Activated CD4-positive, alpha-beta T cell treated with anti-CD3 and anti-CD28 coated beads, Interleukin-2, amount 10 ng/mL, durations not matched to agents 24 days and 14 days (primary cell): ENCODE measurements at places on chromosomes 2 and 18.
A peak's percentile ranks its signal among the peaks of the same experiment; 100 is the strongest.

GRCh38 chr18:62249478-62250097, 62.5 kb downstream of the RELCH start:
- DNase-seq = peak; percentile 89

GRCh38 chr2:98819231-98819766, 88.4 kb upstream of the MGAT4A start:
- DNase-seq = peak; percentile 46

DNA sequence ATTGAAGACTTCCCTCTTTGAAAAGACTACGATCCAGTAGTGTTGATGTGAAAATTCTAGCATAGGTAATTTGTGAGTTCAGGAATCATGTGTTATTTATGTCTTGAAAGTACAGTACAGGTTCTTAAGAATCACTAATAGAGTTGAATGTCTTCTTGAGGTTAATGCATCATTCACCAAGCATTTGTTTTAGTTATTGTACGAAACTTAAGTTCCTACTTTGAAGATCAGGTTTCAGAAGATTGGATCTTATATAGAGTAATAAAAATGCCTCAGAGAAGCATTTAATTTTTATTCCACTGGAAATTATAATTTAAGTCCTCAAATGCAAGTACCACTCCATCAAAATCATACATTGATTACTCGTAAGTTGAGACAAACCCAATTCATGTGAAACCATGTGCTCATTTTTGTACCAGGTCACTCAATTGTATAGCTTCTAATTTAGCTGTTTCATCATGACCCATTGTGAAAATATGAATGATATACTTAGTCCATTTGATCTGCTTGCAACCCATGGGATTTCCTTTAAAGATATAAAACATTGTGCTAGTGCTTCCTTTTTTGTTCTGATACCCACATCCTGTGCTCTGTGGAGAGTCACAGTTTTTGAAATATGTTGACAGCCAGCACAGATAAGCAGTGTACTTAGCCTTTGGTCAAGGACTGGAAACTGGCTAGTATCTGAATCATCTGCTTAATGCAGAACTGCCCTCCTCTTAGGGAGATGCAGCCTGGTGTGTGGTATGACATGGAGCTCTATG, 22.5 kb upstream of the RAB27B start:
- DNase-seq = peak; percentile 73

- DNase-seq = no peak
These were observed 34.8 kb upstream of the IMP4 start for GRCh38 chr2:130307850-130308249.

DNA sequence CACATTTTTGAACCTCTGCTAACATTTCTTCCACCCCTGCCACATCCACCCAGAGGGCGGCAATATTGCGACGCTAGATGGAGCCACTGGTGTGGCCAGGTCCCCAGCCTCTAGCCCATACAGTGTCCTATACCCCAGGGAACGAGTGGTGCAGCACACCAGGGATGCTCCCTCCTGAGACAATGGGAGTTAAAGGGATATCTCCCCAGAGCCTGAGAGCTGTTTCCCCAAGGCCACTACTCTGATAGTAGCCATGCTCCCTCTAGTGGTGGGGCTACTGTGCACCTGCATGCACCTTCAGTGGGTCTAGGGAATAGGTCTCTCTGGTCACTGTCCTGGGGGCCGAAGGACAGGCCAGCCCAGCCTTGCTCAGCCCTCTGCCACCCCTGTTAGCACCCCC, 336.4 kb upstream of the FSHR start:
- peak; percentile 58 for DNase-seq

DNA sequence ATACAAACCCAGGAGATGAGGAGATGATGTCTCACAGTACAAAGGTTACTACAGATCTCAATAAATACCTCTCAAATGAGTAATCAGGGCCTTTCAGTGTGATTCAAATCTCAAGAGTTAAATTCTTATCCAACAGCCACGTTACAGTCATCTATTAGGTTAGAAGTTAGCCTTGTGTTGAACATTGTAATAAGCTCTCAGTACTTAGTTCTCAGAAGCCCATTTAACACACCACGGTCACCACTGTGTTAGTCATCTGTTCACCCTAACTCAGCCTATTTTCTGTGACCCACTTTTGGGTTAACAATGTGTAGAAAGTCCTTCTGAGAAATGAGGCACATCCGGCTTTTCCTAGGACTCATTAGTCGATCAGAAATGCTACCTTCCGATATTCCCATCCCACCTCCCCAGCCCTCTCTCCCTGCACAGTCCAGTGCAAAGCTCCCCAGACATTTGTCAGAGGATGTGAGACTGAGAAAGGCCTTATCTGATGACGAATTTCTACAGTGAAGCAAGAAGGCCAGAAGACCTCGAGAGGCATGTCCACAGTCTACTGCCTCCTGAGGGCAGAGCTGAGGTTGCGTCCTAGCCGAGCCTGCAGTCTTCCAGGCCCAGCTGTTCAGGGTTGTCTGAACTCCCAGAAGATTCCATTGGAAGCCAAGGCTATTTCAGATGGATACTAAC, 92.6 kb downstream of the ACTR2 start:
- no peak for DNase-seq
